Renal cortical epithelial cell (primary cell): ENCODE measurements at places on chromosomes 5 and 9. TPM values are rescaled to one million over a fixed set of nuclear protein-coding genes. Genes with fewer than 3 reads are reported as not detected.

DNA sequence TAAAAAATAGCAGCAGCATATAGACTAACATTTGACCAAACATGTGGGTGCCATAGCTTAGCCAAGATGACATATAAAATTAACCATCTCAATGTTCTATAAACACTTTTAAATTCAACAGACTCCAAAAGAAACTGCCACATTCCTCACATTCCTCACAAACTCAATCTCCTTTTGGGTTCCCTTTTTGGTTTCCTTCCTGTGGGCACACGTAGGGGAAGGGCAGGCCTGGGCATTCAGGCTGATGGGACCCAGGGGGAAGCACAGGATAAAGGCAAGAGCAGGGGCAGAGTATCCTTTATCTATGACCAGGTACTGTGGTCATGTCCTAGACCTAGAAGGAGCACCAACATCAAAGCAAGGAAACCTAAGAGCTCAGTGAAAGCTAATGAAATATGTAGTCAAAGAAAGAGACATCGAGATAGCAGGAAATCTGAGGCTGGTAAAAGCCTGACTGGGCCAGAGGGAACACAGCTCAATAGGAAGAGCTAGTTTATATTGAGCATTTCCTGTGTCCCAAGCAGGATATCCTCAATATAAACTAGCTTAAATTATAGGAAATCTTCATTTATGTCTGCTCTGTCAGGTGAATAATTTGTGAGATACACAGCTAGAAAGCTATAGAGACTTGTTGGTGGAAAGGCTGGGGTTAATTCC lies 13.6 kb upstream of the ERAP1 start:
- DNase-seq = no peak

- no peak for DNase-seq
Observed at GRCh38 chr5:111337688-111338087, 113.5 kb downstream of the CAMK4 start.

GRCh38 chr5:172714491-172715420 lies 56.2 kb downstream of the DUSP1 start:
- DNase-seq = peak; percentile 85

- DNase-seq = no peak
Observed at GRCh38 chr9:105993921-105994715, 299.8 kb downstream of the TMEM38B start.

DNA sequence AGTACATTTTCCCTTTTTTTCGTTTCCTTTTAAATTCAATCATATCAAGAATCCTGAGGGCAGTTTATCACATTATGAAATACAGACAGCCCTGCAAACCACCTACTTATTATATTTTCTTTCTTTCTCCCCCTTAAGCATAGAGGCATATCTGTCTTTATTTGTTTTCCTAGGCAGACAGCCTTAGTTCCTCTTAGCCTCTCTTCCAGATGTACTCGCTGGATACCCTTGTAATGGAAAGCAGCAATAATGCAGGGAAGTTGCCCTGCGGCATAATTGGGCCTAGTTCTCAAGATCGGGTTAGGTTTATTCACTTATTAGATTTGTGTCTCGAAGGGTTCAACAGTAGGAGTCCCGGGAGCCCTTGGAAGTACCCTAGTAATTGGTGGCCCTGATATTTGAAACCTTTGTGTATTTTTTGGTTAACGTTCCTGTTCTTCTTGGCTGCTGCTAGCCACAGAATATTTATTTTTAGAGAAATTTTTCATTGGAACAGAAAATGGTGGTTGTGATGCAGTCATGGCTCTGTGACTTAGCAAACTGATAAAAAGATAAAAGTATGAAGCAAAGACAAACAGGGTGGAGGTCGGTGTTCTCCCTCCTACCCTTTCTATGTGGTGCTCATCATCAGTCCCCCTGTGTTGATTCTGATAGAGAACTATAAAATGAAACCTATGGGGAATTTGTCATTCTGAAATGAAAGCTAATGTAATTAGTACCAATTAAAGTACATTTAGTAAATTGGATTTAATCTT lies 6.4 kb downstream of the TLE4 start:
- no peak for DNase-seq

DNA sequence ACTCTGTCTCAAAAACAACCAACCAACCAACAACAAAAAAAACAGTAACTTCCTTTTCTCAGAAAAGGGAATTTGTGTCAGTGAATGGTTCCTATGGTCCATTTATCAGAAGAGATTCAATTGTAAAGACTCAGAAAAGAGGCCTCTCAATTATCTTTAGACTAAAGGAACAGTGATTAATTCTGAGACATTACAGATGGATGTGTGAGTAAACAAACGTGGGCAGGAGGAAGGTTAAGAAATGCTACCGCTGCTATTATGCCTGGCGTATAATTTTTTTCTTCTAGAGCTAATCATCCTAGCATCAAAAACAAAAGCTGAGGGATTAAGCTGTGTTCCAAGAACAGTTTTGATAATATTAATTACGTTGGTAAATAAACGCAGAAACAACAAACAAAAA lies 52.9 kb upstream of the JMY start:
- DNase-seq = no peak

DNA sequence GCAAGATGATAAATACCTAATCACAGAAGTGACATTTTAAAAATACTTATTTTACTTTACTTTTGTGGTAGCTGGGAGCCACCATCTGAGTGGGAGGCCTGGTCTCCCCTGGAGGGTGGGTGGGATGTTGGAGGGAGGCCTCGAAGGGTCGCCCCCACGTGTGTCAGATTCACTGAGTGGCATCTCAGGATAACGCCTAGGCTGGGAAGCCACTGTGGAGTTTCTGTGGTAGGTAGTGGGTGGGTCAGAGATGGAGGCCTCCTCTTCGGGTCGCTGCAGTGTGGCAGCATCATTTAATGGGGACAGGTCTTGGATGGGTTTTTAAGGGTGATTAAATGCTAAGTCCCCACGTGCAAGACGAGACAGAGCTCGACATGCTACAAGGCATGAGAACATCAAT lies 1154.8 kb upstream of the CDH18 start:
- DNase-seq = no peak

- no peak for DNase-seq
Observed at GRCh38 chr5:589173-589572, 23.0 kb upstream of the CEP72 start.

GRCh38 chr5:126341906-126342630 lies 81.1 kb upstream of the GRAMD2B start:
- DNase-seq = no peak

DNA sequence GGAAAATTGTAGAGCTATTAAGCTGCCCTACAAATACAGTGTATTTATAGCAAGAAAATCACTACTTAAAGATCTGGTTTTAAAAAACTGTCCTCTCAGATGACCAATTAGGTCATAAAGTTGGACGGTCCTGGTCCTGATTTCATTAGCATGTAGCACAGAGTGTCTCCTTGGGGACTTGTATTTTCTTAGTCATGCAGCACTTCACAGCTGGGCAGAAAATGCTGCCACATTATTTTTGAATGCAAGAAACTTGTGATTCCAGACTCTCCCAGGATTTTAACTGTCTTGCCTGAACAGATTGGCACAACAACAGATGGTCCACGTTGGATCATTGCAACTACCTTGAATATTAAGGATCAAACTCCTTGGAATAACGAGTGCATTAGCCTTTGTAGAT lies 348.1 kb upstream of the SGCD start:
- DNase-seq = no peak

GRCh38 chr9:20611691-20612287 lies 10.5 kb downstream of the MLLT3 start:
- peak; percentile 93 for DNase-seq

DNA sequence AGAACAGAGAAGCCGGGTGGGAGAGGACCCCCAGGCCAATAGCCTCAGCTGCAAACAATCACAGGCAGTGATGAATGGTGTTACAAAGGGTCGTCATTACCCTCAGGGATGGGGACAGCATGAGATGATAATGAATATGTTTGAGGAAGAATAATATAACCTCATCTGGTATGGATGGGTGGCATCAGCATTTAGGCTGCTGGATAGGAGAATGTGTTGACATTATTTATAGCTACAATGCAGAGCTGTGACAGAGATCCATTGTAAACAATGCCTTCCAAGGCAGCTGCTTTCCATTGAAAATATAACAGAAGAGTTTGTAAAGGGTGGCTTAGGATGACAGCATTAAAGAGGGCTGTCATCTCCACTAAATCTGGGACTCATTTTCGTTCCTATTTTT lies 365.5 kb downstream of the KCNN2 start:
- DNase-seq = no peak

DNA sequence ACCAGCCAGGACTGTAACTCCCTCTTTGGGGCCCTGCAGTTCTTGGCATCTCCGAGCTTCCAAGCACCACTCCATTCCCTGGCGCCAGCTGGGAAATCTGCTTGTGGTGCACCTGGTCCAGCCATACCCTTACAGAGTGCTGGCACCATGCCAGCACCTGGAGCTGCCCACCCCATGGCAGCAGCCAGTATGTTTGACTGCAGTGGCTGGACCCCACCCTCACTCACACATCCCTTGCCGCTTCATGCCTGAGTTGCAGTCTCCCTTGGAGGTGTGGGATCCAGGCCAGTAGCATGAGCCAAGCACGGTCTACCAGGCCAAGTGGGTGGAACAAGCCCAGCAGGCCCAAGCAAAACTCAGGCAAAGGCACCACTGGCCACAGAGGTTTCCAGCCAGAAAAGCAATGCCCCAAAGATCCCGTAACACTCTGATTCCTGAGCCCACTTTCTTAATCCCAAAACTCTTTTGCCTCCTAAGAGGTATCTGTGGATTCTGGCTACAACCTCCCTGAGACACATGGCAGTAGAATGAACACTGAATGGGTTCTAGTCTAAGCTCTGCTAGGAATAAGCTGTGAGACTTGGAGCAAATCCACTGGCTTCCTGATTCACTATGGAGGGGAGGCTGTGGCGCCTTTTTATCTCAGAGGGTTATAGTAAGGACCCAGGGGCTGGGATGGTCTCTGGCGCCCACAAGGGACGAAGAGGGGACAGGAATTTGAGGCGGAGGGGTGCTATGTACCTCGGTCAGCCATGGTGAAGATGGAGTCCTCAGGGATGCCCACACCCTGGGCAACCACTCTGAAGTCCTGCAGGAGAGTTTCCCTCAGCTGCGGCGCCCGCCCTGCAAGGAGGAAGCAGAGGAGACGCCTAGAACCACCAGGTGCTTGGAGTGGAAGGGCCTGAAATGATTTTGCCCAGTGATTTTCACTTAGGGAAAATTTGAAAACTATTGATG lies 5.6 kb downstream of the AMBP start:
- peak; percentile 32 for DNase-seq

GRCh38 chr9:131747352-131747751 lies 7.5 kb upstream of the RAPGEF1 start:
- DNase-seq = peak; percentile 75

DNA sequence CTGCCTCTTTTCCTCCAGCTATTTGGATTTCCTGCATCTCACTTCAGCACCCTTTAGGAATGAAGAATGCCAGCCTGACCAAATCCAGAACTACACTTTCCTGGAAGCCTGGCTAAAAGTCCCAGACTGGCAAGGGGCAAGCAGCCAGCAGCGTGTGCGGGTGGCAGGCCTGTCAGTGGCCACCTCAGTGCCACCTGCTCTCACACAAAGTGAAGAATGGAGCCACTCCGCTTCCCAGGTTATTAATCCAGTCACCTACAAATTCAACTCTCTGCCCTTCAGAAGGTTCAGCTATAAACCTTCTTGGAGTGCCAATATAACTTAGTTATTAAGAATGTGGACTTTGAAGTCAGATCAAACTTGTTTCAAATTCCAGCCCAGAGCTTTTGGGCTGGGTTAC lies 6.7 kb upstream of the ALDOB start:
- no peak for DNase-seq

DNA sequence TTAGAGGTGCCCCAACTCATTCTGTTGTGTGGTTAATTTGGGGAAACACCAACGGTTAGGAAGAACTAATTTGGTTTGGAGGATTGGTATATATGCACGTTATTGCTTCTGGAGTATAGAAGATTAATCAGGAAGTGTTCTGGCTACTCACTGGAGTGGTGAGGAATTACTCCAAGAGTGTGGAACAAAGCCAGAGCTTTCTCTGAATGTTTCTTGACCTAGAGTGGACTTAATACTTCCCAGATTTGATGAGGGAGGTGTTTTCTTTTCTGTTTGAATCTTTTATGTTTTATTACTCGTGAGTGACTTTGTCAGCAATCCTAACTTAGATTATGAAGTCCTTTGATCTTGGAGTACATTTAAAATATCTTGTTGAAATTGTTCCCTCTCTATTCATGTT lies 163.7 kb downstream of the MAN2A1 start:
- DNase-seq = peak; percentile 59

DNA sequence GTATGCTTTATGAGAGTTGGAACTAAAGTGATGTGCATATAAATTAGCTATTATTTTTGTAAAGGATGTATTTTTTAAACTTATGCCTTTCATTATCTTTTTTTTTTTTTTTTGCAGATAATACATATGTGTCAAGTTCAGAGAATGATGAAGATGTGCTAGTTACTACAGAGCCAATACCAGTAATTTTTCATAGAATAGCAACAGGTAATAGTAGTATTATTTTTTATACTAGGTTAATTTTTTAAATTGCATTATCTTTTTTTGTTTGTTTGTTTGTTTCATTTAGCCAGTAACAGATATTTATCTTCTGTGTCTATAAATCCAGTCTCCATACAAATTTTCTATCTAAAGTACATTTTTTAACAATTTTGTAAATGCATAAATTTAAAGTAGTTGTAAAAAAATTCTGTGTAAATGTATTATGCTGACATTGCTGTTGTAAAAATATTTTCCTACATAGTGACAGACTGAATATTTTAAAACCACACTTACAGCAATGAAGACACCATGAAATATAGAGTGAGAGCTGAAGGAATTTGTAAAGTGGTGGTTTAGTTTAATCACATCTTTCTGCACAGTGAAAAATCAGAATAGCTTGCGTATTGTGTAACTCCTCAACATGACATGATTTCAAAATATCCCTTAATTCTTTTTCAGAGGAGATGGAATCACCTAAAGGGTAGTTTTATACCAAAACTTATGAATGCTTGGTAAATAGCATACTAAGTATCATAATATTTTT lies 93.3 kb downstream of the PARP8 start:
- DNase-seq = no peak

DNA sequence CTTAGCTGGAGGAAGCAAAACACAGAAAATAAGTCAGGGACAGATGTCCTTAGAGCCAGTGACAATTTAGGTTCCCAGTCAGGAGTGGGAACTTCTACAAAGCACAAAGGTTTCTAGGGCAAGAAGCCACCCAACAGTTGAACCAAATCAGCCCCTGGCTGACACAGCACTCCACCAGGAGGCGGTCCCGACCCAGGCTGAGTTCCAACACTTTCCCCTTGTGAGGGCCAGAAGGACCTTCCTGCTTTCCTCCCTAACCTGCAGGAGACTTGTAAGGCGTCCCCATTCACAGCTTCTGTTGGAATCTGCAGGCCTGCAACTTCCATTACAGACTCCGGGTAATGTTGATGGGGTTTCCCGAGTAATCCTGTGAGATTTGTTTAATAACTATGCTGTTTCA lies 416.4 kb upstream of the IRX1 start:
- DNase-seq = no peak

The FAM78A gene
- 0.17 and 0.85 TPM in 2 replicates for total RNA-seq

The RALGPS1 gene
- 1.4 and 5.4 TPM in 2 replicates for total RNA-seq

The TRIM36 gene
- 2.6 and 4.0 TPM in 2 replicates for total RNA-seq

The SV2C gene
- not detected in 2 replicates for total RNA-seq

The SMIM3 gene
- total RNA-seq = 32.4 and 39.4 TPM in 2 replicates

The GPR150 gene
- 0.69 TPM in 1 of 2 replicates, not detected in the other for total RNA-seq

The C9orf43 gene
- 0.35 and 0.45 TPM in 2 replicates for total RNA-seq

The CTXN3 gene
- not detected in 2 replicates for total RNA-seq

The HRH2 gene
- total RNA-seq = 0.10 TPM in 1 of 2 replicates, not detected in the other

The NCS1 gene
- 58.7 and 69.8 TPM in 2 replicates for total RNA-seq
